ENCODE measurements at places on chromosomes 13 and 19.

- no peak for DNase-seq
These were observed 2.6 kb downstream of the SMIM7 start for GRCh38 chr19:16657384-16657783.

DNA sequence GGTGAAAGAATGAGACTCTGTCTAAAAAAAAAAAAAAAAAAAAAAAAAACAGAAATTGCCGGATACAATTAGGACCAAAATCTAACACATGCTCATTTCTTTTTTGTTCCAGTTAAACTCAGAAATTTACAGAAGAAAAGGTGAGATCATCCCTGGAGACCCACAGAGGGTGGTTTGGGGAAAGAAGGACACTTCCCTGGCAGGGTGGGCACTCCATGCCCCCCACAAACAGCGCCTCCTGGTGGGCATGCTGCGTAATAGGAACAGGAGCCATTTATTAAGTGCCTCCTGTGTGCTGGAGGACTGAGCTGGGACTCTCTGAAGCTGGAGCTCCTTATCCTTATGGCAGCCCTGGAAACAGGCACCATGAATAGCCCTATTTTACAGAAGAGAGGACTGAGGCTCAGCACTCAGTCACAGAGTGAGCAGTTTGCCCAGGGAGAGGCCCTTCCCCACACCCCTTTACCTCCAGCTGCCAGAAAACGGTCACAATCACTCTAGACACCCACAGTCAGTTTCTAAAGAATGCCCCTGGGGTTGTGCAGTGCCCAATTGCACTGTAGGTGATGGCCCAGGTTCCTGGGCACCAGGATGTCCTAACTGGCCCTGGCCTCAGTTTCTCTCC is 10.1 kb downstream of the C19orf38 start:
- no peak for DNase-seq

DNA sequence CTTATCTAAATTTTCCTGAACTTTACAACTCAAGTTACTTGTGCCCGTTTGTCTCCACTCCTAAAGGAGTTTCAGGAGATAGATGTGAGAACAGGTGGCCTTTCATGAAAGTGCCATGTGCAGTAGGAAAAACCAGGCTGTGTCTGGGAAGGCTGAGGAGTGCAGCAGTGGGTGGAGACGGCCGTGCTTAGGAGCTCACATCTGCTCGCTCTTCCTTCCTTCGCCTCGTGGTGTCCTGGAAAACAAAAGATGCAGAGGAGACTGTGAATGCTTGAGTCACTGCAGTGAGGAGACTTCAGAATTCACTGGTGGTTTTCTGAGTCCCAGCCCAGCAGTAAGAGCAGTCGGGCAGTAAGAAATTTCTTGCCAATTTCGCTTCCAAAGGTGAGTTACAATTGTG is 138.4 kb upstream of the RNF113B start:
- DNase-seq, result no peak

GRCh38 chr13:51887468-51887867 is 25.7 kb downstream of the CCDC70 start:
- no peak for DNase-seq

DNA sequence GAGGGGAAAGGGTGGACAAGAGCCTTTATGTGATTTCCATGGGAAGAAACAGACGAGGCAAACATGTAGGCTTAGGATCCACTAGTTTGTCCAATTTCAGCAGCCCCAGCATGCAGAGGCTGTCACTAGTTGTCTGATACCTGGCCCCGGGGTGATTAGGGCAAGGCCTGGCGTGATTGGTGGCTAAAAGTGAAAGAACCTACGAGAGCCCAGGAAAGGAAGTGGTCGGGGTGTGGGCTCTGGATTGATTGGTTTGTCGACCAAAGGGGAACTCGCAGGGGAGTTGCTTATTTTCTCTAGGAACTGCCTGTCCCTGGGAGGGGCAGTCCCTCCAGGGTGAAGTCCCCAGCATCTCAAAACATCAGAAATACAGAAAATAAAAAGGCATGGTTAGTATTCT is 64.2 kb upstream of the UQCRFS1 start:
- DNase-seq, result peak; percentile 20

- no peak for DNase-seq
These were observed at the start of gene TLE2 for GRCh38 chr19:3029065-3029923. TLE2 (minus strand) TSS chr19:3029280; CDS start chr19:3028904, 376 bp downstream.
